H1 (cell line): ENCODE measurements at places on chromosomes 12 and 14.

DNA sequence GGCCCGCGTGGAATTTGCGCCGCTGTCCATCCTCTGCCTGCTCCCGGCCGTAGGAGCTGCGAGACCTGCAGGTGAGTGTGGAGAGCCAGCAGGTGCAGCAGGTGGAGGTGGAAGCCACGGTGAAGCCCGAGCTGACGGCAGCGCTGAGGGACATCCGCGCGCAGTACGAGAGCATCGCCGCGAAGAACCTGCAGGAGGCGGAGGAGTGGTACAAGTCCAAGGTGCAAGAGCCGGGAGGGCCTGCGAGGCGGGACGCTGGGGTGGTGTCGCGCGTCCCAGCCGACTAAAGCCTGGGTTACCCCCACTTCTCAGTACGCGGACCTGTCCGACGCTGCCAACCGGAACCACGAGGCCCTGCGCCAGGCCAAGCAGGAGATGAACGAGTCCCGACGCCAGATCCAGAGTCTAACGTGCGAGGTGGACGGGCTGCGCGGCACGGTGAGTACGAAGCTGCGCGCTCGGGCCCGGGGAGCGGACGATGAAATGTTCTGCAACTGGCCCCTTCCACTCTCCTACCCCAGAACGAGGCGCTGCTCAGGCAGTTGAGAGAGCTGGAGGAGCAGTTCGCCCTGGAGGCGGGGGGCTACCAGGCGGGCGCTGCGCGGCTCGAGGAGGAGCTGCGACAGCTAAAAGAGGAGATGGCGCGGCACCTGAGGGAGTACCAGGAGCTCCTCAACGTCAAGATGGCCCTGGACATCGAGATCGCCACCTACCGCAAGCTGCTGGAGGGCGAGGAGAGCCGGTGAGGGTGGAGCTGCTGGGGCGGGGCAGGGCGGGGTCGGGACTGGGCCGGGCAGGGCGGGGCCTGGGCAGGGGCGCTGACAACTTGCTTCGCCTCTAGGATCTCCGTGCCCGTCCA, 2.1 kb downstream of the PRPH start:
- DNase-seq, result no peak

GRCh38 chr12:52337054-52337453, 15.9 kb upstream of the KRT83 start:
- DNase-seq, result no peak

GRCh38 chr12:130859161-130859560, 12.7 kb upstream of the RAN start:
- no peak for DNase-seq

GRCh38 chr12:29534935-29535334, 37.4 kb upstream of the OVCH1 start:
- DNase-seq, result no peak

DNA sequence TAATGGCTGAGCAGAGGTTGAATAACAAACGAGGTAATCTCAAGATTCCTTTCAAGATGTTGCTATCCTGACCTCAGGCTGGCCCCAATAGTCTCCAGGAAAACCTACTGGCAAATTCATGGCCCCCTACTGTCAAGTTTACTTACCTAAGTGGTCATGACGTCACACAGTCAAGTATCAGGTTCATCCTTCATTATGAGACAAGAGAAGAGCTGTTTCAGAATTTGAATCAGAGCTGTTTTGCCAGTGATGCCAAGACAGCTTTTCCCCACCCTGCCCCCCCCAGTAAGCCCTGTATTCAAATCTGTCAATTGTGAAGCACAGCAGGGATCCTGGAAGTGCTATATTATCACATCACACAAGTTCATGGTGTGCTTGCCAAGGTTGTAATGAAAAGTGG, 509.6 kb downstream of the NOVA1 start:
- no peak for DNase-seq

- no peak for DNase-seq
Measured at GRCh38 chr12:12660201-12660600, 35.8 kb downstream of the GPR19 start.

- no peak for DNase-seq
Measured at GRCh38 chr12:123951467-123951866, 21.2 kb downstream of the CCDC92 start.

DNA sequence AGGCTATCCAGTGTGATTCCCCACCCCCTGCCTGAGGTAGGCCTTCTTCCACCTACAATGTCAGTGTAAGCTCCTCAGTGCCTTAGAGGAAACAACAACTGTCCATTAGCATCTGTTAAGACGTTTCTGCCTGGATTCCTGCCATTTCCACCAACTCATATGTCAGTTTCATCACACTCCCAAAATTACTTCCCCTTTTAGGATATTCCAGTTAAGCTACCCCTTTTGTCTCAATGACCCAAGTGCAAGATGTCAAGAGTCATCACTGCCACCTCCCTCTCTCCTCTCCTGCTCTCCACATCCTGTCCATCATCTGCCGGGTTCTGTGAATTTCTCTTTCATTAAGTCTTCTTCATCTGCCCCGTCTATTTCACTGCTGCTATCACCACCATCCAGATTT, 189.4 kb downstream of the DPF3 start:
- DNase-seq, result no peak

GRCh38 chr12:131698286-131698685, 12.6 kb upstream of the SFSWAP start:
- no peak for DNase-seq

DNA sequence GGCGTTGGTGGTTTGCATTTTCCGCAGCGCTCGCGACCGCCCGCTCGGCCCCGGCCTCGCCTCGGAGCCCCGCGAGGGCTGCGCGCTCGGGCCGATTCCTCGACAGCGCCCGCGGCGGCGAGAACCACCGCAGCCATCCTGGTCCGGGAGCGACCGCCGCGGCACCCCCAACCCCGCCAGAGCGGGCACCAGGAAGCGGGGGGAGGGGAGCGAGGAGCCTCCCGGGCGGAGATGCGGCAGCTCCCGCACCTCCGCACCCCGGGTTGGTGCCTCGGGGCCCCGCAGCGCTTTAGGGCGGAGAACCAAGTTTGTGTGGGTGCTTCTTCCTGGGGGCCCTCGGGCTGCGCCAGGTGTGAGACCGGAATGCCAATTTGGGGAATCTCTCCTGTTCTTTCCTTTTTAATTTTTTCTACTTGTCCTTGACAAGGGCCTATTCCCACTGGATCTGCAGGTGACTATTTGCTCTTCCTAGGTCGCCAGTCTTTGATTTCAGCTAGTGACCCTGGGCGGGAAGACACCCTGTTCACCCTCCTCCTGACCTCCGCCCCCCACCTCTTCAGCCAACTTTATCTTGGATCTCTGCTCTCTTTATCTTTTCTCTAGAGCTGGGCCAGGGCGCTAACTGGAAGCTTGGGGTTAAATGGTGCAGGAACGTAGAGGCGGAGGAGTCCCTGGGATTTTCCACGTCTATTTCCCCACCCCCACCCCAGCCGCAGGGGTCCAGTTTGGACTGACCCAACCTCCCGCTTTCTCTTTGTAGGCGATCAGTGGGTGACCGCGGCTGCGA, at the start of gene SOCS2:
TSS of gene SOCS2 (plus strand) at position 751 of the 787 bp plus-strand sequence. CDS start 223 bp downstream, outside the sequence.
- no peak for DNase-seq

- DNase-seq, result no peak
Measured at GRCh38 chr14:64891839-64892375, 12.2 kb upstream of the SPTB start.

DNA sequence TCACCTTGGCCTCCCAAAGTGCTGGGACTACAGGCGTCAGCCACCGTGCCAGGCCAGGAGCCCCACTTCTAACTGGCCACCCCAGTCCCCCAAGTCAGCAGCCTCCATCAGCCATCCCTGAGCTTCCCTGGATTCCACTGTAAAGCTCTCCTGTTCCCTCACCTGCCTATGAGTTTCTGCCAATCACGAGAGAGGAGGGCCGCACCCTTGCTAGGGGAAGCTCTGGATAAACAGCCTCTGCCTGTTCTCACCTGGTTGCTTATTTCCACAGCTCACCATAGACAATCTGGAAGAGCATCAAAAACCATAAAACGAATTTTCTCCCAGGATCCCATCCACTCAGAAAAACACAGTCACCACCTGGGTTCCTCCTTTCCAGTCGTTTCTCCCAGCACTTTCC, 5.0 kb downstream of the CDCA4 start:
- DNase-seq, result no peak

- no peak for DNase-seq
Measured at GRCh38 chr12:62448436-62448835, 18.2 kb upstream of the MON2 start.

DNA sequence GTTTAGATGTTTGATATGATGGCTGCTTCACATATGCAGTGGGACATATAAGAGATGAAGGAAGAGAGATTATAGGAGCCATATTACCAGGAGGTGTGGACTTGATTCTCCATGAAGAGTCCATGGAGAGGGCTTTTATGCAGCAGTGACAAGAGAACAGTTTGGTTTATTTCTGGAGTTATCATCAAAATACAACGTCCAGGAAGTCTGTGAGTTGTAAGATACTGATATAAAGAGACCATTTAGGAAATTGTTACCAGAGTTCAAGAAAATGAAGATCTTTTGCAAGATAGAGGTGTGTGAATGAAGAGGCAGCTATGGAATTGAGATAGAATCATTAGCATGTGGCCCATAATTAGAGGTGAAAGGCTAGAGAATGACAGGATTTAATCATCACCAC, 431.7 kb downstream of the NPAS3 start:
- DNase-seq, result no peak

DNA sequence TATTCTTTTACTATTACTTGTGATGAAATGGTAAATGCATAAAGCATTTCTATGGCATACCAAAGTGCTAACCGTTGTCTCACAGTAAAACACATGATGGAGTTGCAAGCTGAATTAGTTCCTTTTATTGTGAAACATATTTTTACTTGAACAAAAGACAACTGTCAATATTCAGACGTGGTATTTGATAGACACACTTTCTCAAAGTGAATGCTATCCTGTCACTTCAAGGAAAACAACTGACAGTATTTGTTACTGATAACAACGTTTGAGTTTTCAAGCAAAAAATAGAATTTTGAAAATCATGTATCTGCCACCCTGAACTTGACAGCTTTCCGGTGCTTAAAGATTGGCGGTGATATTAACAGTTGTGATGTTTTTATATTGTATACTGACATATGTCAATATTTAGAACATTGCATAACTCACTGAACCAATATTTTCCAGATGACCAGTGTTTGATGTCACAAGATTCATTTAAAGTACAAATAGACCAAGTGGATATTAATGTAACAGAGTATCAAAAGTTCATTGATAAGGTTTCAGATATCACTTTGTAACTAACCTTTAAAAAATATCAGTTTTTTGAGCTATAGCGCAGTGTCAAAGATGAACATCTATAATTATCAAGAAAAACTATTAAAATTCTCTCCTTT, 153.4 kb upstream of the AEBP2 start:
- no peak for DNase-seq
